ENCODE measurements at places on chromosomes 1 and 21.

DNA sequence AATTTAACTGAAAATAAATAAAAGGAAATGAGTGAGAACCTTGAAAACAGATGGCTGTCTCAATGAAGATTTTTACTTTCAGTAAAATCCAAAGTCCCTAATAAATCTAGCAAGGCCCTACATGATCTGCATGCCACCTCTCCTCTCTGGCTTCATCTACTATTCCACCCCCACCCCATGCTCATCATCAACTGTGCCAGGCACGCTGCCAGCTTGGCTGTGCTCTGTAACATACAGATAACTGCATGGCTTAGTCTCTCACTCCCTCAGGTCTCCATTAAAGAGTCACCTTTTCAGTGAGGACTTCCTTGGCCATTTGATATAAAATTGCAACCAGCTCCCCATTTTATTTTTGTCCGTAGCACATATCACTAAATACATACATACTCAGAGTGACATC, 26.7 kb downstream of the RGSL1 start:
- no peak for DNase-seq

- no peak for DNase-seq
Observed at GRCh38 chr1:54804471-54805132, 3.5 kb upstream of the TTC22 start.

GRCh38 chr1:18530587-18531502, 50.1 kb downstream of the KLHDC7A start:
- no peak for DNase-seq

GRCh38 chr21:29708401-29708800, 231.4 kb downstream of the GRIK1 start:
- no peak for DNase-seq

DNA sequence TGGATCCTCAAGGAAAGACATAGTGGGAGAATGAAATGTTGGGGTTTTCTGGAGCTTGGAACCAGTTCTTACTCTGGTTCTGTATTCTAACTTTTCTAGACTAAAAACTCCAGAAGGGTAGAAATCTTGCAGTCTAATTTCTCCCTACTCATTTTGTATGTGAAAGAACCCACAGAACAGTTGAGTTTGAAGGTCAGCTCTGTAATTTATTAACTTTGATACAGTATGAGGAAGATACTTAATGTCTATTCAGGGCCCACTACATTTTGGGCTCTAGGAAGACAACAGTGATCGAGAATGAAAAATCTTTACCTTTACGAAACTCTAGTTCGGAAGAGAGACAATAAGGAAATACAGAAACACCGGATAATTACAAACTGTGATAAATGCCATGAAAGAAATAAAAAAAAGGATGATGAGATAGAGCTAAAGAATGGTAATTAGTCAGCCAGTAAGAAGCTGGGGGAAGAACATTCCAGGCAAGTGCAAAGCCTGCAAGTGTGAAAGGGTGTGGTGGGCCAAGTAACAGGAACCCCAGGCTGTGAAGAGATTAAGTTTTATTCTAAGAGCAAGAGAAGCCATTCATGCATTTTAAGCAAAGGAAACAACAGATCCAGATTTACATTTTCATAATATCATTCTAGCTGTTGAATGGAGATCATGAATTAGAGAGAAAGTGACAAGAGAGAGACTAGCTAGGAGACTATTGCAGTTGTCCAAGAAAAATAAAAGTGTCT, 159.9 kb upstream of the HMCN1 start:
- DNase-seq = no peak

DNA sequence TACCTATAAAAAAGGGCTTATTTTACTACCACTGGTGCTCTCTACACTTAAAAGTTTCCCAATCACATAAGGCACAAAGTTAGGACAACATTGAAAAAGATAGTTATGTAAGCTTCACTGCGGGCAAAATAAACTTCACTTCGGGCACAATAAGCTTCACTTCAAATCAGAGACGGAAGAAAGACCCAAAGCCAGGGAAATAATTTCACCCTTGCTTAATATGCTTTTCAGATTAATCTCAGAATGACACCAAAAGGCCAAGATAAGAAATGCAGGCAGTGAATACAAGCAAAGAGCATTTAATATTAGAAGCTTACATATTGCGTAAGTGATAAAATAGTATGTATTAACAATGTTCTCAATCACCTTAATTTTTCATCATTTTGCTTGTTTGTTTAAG, 444.2 kb downstream of the SETD4 start:
- DNase-seq = no peak

- no peak for DNase-seq
Observed at GRCh38 chr1:218421531-218421930, 76.4 kb downstream of the TGFB2 start.

- no peak for DNase-seq
Observed at GRCh38 chr1:47515164-47515789, 77.4 kb downstream of the FOXD2 start.

DNA sequence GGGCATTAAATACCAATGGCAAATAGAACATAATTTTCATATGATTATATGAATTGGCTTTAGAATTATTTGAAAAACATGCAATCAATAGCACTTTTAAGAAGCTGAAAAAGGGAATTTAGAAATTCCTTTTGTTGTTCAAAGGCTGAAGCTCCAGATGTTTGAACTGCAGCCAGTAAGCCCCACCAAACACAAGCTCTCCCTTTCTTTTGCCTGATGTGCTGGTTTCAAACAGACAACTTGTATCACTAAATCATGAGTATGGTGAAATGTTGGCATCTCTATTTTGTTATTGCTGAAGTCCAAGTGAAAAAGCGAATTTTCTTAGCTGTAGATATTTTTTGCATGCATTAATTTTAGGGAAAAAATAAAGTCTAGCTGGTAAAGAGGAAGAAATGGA, 27.5 kb upstream of the NCAM2 start:
- DNase-seq = no peak

DNA sequence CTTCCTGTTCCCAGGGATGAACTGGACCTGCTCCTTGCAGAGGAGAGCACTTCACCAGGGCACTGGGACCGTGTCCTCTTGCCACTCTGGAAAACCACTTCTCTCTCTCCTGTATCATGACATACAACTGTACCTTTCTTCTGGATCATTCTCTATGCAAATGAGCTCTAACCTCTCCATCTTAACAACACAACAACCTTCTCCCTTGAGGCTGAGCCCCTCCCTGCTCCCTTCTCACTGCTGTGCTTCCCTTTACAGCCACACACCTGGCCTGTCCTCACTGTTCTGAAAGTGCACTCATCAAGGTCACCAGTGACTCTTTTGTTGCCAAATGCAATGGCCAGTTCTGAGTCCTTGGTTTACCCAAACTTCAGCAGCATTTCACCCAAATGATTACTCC, 54.5 kb upstream of the MRPS6 start:
- DNase-seq = no peak

DNA sequence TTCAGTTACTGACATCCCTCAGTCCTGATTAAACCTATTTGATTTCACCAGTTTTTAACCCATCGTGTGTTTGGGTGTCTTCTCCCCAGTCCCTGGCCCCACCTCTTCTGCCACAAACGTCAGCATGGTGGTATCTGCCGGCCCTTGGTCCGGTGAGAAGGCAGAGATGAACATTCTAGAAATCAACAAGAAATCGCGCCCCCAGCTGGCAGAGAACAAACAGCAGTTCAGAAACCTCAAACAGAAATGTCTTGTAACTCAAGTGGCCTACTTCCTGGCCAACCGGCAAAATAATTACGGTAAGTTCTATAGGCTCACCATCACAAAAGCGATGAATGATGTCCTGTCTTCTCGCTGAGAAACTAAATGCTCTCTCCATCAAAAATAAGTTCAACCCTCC, 28.7 kb downstream of the NBPF3 start:
- no peak for DNase-seq

DNA sequence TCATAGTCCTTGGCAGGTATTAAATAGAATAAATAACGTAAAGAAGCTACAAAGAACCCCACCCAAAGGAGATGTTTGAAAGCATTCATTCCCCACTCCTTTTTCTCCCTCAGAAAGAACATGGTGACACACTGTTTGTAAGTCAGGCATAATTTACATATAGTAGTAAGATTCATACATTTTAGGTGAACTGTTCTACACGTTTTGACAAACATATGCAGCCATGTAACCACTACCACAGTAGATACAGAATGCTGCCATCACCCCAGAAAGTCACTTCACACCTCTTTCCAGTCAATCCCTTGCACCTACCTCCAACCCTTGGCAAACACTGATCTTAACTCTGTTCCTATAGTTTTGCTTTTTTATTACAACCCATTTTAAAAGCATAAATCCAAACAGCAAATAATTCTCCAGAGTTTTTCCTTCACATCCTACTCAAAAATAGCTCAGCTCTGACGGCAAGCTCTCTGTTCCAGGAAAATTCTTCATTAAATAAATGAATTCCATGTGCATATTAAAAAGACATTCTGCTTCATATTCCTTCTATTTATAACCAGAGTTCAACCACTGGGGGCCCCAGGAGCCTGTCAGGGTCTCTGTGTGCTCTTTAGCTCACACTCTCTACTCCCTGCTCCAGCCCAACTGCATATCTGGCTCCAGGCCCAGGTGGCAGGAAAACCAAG, 258.8 kb downstream of the PLPP3 start:
- DNase-seq = no peak

GRCh38 chr1:69567652-69568420, at the start of gene LRRC7:
Gene LRRC7, plus strand, starts transcription at chr1:69567922. Its CDS starts 718 bp downstream, at chr1:69568640.
- DNase-seq = no peak

GRCh38 chr1:84089465-84089864, 54.6 kb upstream of the PRKACB start:
- no peak for DNase-seq

DNA sequence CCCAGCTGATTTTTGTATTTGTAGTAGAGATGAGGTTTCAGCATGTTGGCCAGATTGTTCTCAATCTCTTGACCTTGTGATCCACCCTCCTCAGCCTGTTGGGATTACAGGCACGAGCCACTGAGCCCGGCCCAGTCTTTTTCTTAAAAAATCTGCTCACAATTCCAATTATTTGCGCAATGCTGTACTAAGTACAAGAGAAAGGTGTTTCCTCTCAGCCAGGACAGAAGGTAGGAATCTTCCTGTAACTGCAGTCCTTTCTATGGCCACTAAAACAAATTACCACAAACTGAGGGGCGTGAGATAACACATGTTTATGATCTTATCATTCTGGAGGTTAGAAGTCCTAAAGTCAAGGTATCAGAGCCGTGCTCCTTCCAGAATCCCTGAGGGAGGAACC, 6.9 kb upstream of the CBR3 start:
- DNase-seq = no peak

DNA sequence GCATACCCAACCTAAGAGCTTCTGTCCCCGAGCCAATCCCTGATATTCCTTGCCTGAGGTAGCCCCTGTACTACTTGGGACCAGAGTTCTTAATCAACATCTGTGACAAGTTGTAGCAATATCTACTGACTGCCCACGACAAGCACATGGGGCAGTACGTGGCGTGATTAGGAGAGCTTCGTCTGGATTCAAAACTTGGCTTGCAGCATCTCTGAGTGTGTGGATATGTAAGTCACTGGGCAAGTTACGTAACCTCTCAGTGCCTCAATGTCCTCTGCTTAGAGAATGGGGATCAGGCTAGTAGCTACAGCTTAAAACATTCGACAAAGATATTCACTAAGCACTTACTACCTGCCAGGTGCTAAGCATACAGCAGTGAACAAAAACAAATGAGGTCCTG, 5.0 kb downstream of the HSPG2 start:
- DNase-seq = no peak

DNA sequence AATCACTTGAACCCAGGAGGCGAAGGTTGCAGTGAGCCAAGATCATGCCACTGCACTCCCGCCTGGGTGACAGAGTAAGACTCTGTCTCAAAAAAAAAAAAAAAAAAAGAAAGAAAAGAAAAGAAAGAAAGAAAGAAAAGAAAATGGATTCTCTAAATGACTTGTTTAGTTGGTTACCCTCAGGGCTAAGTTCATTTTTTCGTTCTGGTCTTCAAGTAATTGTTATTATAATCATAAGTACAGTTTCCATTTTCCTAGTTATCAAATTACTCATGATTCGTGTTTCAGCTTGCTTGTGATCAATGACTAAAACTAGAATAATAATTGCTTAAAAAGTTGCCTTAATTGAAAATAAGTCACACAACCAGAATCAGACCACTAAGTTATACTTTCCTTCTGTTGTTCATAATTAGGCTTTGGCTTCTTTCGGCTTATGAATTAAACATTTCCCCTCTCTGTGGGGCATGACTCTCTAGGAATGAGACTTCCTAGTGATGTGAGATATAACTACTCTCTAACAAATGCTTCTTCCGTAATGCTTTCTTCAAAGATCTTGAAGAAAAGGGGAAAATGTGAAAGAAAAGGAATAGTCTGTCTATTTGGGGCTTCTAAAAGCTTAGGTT, 9.6 kb upstream of the RLF start:
- no peak for DNase-seq

- no peak for DNase-seq
Observed at GRCh38 chr1:76289692-76290091, 215.1 kb downstream of the ST6GALNAC3 start.

- no peak for DNase-seq
Observed at GRCh38 chr1:84299536-84300170, 1.9 kb upstream of the SAMD13 start.

DNA sequence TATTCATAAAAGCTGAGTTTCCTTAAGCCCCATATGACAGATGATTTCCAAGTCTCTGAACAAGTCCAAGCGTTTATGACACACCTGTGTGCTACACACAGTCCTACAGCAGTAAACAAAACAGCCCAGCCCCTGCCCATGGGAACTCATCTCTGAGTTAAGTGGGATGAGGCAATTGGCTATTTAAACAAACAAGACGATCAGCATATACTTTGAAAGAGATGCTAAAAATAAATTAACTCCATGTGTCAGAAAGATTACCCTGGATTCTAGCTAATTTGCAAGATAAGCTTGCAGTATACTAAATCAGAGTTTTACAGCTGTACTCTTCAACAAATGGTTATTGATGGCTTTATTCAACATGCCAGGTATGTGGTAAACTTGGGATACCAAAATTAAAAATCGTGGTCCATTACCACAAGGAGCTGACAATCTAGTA, 7.0 kb downstream of the PSMG1 start:
- DNase-seq = no peak

- no peak for DNase-seq
Observed at GRCh38 chr1:234355782-234356510, 17.3 kb upstream of the COA6 start.

- no peak for DNase-seq
Observed at GRCh38 chr1:54291276-54292001, 91.5 kb downstream of the MRPL37 start.

DNA sequence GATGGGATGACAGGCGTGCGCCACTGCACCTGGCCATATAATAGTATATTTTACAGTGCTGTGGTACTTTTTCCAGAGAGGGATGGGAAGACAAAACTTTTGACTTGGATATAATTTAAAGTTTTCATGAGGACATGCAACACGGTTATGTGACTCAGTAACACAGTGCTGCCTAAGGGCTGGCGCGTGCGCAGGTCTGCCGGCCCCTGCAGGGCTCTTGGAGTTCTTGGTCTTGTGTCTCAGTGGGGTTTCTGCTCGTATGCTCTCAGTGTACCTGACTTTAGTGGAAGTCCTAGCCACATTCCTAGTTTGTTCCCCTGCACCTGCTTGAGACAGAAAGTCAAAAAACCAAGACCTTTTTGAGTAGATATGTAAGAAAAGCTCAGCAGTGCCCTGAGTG, 27.5 kb upstream of the ATF3 start:
- no peak for DNase-seq

- no peak for DNase-seq
Observed at GRCh38 chr21:36117286-36117741, 17.6 kb upstream of the CBR3 start.

- DNase-seq = no peak
Observed at GRCh38 chr1:232610192-232610901, 19.6 kb downstream of the SIPA1L2 start.

GRCh38 chr21:14615359-14615974, 69.4 kb upstream of the SAMSN1 start:
- no peak for DNase-seq

- no peak for DNase-seq
Observed at GRCh38 chr1:60573726-60574409, 500.3 kb upstream of the C1orf87 start.
